MG63 (cell line): ENCODE measurements at places on chromosomes 3 and 15. TPM values are rescaled to one million over a fixed set of nuclear protein-coding genes. Genes with fewer than 3 reads are reported as not detected.

GRCh38 chr3:194136519-194137007 is 615 bp downstream of the HES1 start:
- DNase-seq: no peak

Gene AADACL2
- total RNA-seq: not detected in 2 replicates

DNA sequence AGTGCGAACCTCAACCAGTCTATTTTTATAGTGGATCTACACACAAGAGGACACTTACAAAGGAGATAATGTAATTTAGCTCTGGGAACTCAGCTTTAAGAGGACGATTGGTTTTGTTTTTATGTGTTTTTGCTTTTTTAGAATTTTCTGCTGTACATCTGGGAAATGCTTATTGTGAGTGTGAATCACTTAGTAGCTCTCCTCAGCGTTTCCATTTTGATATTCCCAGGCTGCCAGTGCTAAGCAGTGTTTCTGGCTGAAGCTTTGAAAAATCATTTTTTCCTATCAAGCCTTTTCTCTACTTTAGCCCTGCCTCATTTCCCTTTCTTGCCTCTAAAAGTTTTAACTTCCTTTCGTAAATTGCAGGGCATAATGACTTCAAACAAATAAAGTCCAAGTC is 117.9 kb downstream of the RBMS3 start:
- DNase-seq: no peak

GRCh38 chr3:38579551-38580449 is 69.7 kb downstream of the SCN5A start:
- DNase-seq: no peak

Gene ECE2
- total RNA-seq: not detected in 2 replicates

- DNase-seq: no peak
Observed at GRCh38 chr3:42741796-42742195, 31.3 kb downstream of the CCDC13 start.

Gene ADGRG7
- 46.3 and 51.3 TPM in 2 replicates for total RNA-seq

Gene EXD1
- not detected in 2 replicates for total RNA-seq

GRCh38 chr3:55204417-55204816 is 276.6 kb upstream of the LRTM1 start:
- DNase-seq: no peak

Gene TMC3
- total RNA-seq: not detected in 2 replicates

GRCh38 chr3:78712941-78713340 is 1054.9 kb downstream of the ROBO1 start:
- no peak for DNase-seq

Gene SLC2A2
- 0.03 and 0.15 TPM in 2 replicates for total RNA-seq

DNA sequence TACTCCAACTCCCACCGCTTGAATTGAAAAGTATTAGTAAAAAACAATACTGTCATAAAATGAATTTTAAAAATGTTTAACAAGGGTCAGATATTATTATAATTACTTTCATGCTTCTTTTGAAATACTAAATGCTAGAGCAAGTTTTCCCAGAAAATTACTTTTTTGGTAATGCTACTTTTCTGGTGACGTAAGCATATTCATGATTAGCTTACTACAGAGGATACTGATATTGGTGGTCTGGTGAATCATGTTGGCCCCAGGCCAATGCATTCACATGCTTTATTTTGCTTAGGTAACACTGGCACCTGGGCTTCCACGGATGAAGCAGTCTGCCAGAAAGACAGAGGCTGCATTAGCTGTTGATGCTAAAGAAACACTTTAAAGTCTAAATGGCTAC is 12.4 kb downstream of the SPATA16 start:
- DNase-seq: no peak

Gene CELSR3
- 0.05 and 0.16 TPM in 2 replicates for total RNA-seq

- DNase-seq: no peak
Observed at GRCh38 chr3:189567766-189568420, 63.3 kb upstream of the TP63 start.

- peak; percentile 8 for DNase-seq
Observed at GRCh38 chr15:75542386-75542797, 36.7 kb downstream of the PTPN9 start.

Gene DNAH12
- not detected in 2 replicates for total RNA-seq

Gene CCR9
- total RNA-seq: not detected in 2 replicates

DNA sequence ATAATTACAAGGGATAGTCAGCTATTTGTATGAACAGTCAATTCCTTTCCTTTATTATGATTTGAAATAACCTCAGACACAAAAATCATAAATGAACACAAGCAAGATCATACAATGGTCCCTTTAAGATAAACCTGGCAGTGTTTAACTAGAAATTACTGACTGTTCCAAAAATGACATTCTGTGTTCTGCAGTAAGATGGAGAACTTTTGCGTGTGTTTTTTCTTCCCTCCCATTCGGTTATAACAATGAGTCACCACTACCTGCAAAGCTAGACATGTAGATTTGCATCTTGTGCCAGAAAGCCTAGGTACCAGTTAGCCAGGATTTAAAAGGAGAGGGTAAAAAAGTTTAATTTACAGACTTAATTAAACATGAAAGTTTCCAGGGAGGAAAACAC is 248.2 kb upstream of the ADAMTS9 start:
- no peak for DNase-seq

DNA sequence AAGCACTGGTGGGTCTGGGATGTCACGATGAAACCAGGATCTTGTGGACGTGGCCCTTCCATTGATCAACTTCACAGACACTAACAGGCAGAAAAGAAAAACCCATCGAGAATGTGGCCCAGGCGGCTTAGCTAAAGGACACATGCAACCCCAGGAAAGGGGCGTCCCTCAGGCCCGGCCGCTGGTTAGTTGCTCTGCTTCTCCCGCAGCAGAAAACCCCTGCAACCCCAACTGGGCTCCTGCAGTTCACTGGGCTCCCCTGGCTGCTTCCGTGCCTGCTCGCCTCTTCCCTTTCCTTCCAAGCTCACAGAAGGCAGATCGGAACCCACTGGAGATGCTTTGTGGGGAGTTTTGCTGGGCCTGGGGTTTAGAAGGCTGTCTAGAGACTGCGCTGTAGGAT is 1.1 kb downstream of the GASK1A start:
- DNase-seq: no peak

GRCh38 chr3:197367081-197367780 is 68.8 kb upstream of the DLG1 start:
- DNase-seq: peak; percentile 100

Gene ZBTB11
- total RNA-seq: 22.0 and 41.2 TPM in 2 replicates

DNA sequence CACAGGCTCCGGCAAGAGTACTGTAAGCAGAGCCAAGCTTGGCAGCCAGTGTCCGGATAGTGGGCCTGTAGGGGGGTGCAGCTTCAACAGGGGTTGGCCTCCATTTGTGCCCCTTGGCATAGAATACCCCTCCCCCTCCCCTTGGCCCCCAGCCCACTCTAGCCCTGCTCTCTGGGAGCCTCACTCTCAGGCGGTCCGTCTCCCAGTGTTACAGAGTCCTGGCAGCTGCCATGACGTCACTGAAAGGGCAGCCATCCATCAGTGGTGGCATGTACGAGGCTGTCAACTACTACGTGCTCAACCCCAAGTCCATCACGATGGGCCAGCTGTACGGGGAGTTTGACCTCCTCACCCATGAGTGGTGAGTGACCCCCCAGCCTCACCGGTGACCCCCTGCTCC is 50.4 kb downstream of the DNAH1 start:
- no peak for DNase-seq

GRCh38 chr3:136544532-136544931 is 207.6 kb downstream of the STAG1 start:
- no peak for DNase-seq

Gene MEGF11
- total RNA-seq: 0.10 TPM in 1 of 2 replicates, not detected in the other

Gene TRIM71
- not detected in 2 replicates for total RNA-seq

Gene SLC28A2
- total RNA-seq: not detected in 2 replicates

- no peak for DNase-seq
Observed at GRCh38 chr3:87801409-87801808, 257.4 kb downstream of the CGGBP1 start.

- DNase-seq: no peak
Observed at GRCh38 chr15:68994981-68995761, 19.3 kb upstream of the NOX5 start.

GRCh38 chr15:32701863-32702262 is 15.9 kb upstream of the GREM1 start:
- DNase-seq: no peak

- no peak for DNase-seq
Observed at GRCh38 chr3:46893146-46893748, 15.7 kb downstream of the PTH1R start.

Gene SNX22
- total RNA-seq: not detected in 2 replicates

DNA sequence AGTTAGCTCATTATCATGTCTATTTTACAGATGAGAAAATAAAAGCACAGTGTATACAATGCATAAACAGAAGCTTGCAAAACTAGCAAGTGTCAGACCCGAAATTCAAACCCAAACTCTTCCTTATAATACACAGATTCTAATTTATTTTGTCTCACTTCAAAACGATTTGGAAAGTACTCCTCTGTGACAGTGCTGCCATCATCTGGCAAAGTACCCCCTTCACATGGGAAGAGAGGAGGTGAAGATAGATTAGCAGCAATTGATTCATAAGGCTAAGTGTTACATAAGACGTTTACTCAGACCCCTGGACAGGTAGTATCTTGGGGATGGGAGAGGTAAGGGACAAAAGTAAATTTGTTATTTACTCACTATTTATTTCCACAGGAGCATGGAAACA is 744.0 kb upstream of the SGO1 start:
- DNase-seq: no peak

DNA sequence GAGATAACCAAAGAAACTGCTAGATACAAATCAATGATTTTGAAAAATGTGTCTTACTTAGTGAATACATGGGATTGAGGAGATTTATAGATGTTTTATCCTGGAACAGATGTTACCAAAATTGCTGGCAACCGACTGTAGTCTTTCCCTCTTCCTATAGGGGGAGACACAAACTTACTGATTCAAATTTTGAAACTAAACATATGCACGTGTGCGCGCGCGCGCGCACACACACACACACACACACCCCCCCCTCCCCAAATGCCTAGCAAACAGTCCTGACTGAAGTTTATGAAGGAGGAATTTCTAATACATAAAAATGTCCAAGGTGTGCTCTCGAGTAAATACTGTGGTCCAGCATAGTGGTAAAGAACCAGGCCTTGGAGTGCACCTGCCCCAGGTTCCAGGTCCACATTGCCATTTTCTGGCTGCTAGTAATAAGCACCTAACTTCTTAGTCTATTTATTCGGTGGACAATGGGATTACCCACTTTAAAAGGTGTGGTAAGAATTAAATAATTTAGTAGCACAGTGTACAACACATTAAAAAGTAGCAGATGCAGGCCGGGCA is 18.5 kb upstream of the C3orf62 start:
- no peak for DNase-seq

GRCh38 chr15:36605604-36606263 is 26.3 kb downstream of the CDIN1 start:
- DNase-seq: no peak

Gene SLC25A36
- total RNA-seq: 40.2 and 104 TPM in 2 replicates

GRCh38 chr3:29324180-29324651 is 43.3 kb downstream of the RBMS3 start:
- DNase-seq: peak; percentile 67

- no peak for DNase-seq
Observed at GRCh38 chr3:61634678-61635077, 73.3 kb downstream of the PTPRG start.

- no peak for DNase-seq
Observed at GRCh38 chr3:20905210-20905805, 719.3 kb upstream of the SGO1 start.

DNA sequence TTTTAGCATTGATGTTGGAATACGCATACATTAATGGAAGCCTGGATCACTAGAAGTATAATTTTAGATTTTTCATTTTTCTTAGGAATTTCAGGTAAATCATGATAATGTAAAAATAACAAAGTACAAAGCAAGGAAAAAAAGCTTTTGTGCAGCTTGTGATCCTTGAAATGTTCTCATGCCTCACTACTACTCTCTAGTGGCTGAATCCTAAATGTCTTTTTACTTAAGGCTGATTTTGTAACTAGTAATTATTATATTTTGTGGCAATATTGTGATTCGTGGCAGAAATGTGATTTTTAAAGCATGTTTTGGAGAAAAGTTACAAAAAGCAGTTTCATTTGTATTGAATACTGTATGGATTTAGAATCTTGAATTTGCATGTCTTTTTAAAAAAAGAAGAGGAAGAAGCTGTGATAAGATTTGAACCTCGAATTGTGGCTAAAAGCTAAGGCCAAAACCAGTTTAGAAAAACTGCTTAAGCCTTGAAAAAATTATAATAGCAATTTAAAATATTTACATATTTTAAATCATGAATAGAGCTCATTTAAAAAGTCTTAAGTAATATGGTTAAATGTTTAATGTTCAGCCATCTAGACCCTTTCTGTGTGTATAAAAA is 39.0 kb downstream of the U2SURP start:
- DNase-seq: no peak

Gene CHRD
- 0.03 TPM in 1 of 2 replicates, not detected in the other for total RNA-seq

DNA sequence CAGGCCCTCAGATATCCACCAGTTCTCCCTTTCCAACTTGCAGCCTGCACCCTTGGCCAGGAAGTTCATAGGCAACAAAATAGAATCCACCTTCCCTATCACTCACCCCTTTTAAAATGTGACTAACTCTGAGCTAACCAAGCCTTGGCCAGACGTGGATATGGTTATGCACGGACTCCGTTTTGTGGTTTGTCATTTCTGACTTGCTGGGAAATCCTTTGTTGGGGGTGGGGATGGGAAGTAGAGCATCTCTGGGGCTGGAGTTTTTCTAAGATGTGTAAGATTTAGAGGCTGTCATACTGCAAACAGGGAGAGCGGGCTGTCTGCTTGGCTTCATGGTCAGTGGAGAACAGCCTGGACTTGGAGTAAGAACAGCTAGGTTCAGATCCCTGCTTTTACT is 62.6 kb downstream of the SMAD3 start:
- peak; percentile 92 for DNase-seq

DNA sequence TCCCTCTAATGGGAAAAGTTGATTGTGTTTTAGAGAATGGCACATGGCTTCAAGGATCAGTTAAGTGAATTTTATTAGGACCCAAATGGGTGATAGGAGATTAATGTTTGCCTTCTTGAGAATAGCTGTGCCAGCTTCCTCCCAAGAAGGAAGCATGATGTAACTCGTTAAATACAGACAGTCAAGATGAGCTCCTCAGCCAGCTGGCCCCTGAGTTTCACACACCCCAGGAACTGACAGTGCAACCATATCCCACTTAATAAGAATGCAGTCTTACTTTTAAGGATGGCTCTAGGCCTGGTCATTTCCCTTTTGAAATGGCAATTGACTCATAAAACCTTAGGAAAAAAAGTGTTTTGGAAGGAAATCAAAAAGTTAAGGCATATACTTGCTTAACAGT is 472.8 kb upstream of the KCNMB2 start:
- peak; percentile 65 for DNase-seq

GRCh38 chr3:56366641-56367162 is 101.6 kb downstream of the ERC2 start:
- DNase-seq: no peak

DNA sequence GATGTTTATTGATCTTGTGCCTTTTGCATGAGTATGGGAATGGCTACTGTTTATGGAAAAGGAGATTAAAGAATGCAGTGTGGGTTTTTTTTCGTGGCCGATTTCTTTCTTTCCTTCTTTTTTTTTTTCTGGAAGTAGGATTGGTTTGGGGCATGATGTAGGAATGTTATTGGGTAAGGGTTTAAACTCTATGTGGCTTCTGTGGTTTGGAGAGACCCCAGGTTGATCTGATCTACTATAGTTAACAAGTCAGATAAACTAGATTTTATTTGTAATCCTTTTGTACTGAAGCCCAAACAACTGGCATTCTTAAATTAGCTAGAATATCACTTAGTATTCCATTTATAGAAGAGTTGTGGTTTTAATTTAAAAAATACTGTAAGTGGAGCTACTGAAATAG is 304.8 kb downstream of the LPP start:
- no peak for DNase-seq
